ENCODE measurements at places on chromosomes 13 and 19.

GRCh38 chr13:38519229-38519911 is 167.5 kb upstream of the FREM2 start:
- no peaks in the 10 kb centered on the region for H3K4me1 ChIP-seq
- DNase-seq: no peak
- H3K27ac ChIP-seq: no peak overlapping the region
- H3K36me3 ChIP-seq: no peaks in the 10 kb centered on the region
- no peaks in the 10 kb centered on the region for H3K27me3 ChIP-seq

DNA sequence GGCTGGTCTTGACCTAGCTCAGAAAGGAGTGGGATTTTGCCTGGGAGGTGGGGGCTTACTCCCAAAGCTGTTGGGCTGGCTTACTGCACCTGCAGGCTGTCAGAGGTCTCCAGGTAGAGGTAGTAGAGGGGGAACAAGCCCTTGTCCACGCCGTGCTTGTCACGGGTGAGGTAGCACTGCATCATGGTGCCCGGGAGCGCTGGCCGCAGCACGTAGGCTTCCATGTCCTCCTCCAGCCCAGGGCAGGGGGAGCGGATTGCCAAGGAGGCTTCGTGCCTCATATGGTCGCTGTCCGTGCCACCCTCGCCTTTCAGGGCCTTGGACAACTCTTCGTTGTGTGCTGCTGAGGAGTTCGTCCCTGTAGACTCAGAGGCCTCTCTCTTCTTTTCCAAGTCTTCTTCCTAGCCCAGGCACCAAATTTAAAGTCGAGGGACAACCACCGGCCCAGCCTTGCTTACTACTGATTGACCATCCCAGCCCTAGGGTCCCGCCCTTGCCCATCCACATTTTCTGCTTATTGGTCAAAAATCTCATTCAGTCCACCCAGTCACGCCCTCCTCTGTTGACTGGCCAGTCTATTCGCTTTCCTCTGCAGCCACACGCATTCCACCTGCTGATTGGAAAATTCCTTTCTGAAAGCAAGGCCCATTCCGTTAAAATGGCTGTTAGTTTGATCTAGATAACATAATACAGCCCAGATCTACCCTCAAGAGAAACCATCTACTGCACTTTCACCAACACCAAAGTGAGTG is 10.5 kb downstream of the TULP2 start:
- no peaks in the 10 kb centered on the region for H3K4me1 ChIP-seq
- no peak for DNase-seq
- H3K27me3 ChIP-seq: no peaks in the 10 kb centered on the region

- H3K4me3 ChIP-seq: no peak overlapping the region
- H3K27ac ChIP-seq: no peak overlapping the region
- no peaks in the 10 kb centered on the region for H3K4me1 ChIP-seq
- DNase-seq: no peak
- H3K27me3 ChIP-seq: no peaks in the 10 kb centered on the region
Measured at GRCh38 chr13:74794147-74794546, 659.9 kb upstream of the KLF12 start.

DNA sequence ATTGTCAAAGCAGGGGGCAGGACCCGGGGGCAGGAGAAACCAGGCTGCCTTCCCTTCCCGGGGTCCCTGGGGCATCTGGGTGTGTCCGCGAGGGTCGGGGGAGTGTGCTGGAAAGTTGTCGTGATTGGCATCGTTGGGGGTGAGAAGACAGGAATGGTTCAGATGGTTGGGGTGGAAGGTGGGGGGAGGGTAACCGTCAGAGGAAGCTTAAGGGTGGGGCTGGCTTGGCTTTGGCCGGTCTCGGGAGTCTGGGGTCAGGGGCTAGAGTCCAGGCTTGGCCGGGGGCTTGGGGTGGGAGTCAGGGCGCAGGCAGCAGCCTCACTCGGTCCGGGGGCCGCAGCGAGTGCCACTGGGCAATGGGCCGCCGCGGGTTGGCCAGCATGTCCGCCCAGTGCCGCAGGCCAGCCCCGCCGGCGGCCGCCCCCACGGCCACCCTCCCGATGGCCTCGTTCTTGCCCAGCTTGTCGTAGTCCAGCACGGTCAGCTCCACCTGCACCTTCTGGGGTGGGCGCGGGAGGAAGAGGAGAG is 6.8 kb upstream of the DNAAF3 start:
- peaks cover 34% of the 10 kb centered on the region for H3K27me3 ChIP-seq
- H3K4me1 ChIP-seq: no peaks in the 10 kb centered on the region
- DNase-seq: no peak
- peak overlapping the region; percentile 69 for H3K4me3 ChIP-seq

GRCh38 chr19:35027851-35028599 is 2.2 kb upstream of the SCN1B start:
- H3K27me3 ChIP-seq: no peaks in the 10 kb centered on the region
- H3K4me3 ChIP-seq: no peak overlapping the region
- no peak for DNase-seq
- H3K36me3 ChIP-seq: peaks cover 17% of the 10 kb centered on the region

DNA sequence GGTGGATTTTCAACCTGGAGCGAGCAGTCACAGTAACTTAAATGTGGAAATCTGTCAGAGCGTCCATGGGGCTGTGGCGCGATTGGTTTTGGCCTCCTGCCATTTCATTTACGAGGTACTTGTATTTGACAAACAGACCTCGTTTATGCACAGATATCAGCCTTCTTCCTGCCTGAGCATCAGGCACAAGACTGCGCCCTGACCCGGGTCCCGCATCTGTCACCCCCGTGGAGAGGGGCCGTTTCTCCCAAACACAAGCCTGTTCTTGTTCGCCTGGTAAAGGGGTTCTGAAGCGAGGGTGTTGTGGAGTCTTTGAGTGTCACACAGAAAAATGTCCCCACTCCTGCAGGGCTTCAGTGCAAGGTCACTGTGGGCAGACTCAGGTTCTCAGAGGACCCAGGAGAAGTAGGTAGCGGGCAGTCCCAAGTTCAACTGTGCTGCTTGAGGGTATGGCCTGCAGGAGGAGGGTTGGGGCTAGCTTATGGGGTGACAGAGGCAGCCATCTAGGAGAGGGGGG is 202.3 kb downstream of the URI1 start:
- no peaks in the 10 kb centered on the region for H3K27me3 ChIP-seq
- H3K4me3 ChIP-seq: no peak overlapping the region
- H3K36me3 ChIP-seq: no peaks in the 10 kb centered on the region
- no peak for DNase-seq
- H3K4me1 ChIP-seq: no peaks in the 10 kb centered on the region
- H3K27ac ChIP-seq: no peak overlapping the region

DNA sequence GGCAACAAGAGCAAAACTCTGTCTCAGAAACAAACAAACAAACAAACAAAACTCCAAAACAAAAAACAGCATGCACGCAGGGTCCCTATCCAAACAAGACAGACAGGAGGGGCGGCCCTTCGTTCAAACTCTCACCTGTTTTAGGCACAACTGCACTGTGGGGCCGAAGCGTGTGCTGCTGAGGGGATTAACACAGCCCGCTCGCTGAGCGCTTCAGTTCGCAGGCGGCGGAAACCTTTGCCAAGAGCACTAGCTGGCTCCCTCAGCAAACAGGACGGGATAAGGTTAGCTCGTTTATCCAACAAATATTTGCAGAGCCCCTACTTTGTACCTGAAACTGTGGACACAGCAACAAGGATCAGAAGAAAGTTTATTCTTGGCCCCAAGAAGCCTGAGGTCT is 1.6 kb upstream of the ADPRHL1 start:
- H3K4me3 ChIP-seq: no peak overlapping the region
- DNase-seq: no peak
- peaks cover 24% of the 10 kb centered on the region for H3K36me3 ChIP-seq

GRCh38 chr19:49592486-49593232 is 1.7 kb downstream of the PRR12 start:
- H3K4me3 ChIP-seq: peak overlapping the region; percentile 80
- H3K36me3 ChIP-seq: peaks cover 24% of the 10 kb centered on the region
- H3K27ac ChIP-seq: peak overlapping the region; percentile 83
- H3K4me1 ChIP-seq: peaks cover 13% of the 10 kb centered on the region

- no peak for DNase-seq
- no peaks in the 10 kb centered on the region for H3K4me1 ChIP-seq
- H3K4me3 ChIP-seq: no peak overlapping the region
Measured at GRCh38 chr13:95023405-95023804, 277.8 kb downstream of the ABCC4 start.

DNA sequence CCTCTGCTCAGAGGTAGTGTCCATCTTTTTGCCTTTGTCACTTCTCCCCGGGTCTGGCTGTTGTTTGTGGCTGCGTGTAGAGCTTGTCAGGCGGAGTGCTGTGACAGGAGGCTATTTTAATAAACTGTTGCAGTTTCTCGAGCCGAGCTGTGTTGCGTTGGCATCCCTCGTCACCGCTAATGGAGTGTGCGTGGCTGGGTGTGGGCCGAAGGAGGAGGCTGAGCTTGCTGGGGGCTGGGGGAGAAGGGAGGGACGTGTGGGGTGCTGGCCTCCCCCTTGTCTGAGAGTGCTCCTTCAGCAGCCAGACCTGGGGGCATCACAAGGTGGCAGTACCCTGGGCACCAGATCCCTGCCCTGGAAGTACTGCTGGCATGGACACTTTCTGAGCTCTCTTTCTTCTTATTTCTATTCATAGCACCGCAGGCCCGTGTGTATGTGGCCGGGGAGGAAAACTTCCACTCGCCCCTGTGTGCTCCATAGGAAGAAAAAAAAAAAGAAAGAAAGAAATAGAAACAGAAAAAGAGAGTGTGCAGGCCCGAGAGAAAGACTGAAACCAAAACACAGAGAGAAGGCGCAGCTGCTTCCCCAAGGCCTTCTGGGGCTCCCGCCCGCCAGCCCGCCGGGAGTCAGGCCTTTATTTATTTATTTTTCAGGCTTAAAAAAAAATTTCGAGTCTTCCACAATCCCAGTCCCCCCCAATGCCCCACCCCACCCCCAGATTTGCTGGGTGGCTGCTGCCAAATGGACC is 27.0 kb downstream of the NFIX start:
- H3K36me3 ChIP-seq: no peaks in the 10 kb centered on the region
- H3K27me3 ChIP-seq: no peaks in the 10 kb centered on the region
- H3K4me3 ChIP-seq: peak overlapping the region; percentile 75
- H3K4me1 ChIP-seq: peaks cover 51% of the 10 kb centered on the region

DNA sequence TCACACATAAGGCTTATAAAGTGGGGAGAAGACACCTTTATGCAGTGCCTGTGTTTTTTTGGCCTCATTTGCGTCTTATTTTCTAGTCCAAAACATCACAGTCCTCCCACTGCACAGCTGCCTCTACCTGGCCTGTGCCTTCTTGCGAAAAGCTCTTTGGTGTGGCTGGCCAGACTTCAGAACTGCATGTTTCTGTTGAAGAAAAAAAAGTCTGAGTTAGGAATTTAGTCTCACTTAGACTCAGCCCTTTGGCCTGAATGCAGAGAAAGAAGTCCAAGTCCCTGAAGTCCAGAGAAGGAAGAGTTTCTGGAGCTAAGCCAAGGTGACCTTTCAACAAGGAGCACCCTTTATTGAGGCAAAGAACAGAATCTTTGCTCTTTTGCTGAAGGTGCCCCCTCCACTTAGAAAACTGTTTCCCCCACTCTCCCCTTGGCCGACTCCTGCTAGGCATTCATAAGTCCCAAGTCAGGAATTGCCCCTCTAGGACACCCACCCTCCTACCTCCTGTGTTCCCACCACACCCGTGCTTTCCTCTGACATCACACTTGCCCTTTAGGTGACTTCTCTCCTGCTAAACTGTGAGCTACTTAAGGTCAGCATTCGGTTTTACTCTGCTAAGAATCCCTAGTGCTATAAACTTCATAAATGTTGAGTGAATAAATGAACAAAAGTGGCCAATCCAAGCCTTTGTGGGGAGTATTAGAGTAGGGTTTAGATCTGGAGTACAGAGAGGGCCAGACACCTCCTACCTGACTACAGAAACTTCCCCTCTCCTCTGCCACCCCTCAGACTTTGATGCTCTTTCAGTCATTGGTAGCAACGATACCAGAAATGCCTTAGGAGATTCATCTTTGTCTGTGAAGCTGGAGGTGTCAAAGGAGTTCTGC is 226.8 kb downstream of the LACC1 start:
- no peaks in the 10 kb centered on the region for H3K36me3 ChIP-seq
- H3K4me3 ChIP-seq: no peak overlapping the region
- no peak overlapping the region for H3K27ac ChIP-seq
- no peaks in the 10 kb centered on the region for H3K27me3 ChIP-seq
- H3K4me1 ChIP-seq: peaks cover 3% of the 10 kb centered on the region

- H3K27ac ChIP-seq: no peak overlapping the region
- H3K4me3 ChIP-seq: no peak overlapping the region
- no peaks in the 10 kb centered on the region for H3K4me1 ChIP-seq
- DNase-seq: no peak
- no peaks in the 10 kb centered on the region for H3K27me3 ChIP-seq
Measured at GRCh38 chr19:8117991-8118390, 31.4 kb downstream of the FBN3 start.

- no peaks in the 10 kb centered on the region for H3K4me1 ChIP-seq
- no peaks in the 10 kb centered on the region for H3K27me3 ChIP-seq
- peaks cover 22% of the 10 kb centered on the region for H3K36me3 ChIP-seq
- H3K4me3 ChIP-seq: no peak overlapping the region
Measured at GRCh38 chr19:12180377-12180776, 17.5 kb downstream of the ZNF136 start.

- H3K4me1 ChIP-seq: peaks cover 19% of the 10 kb centered on the region
- no peaks in the 10 kb centered on the region for H3K36me3 ChIP-seq
- H3K4me3 ChIP-seq: no peak overlapping the region
- no peak for DNase-seq
- no peaks in the 10 kb centered on the region for H3K27me3 ChIP-seq
Measured at GRCh38 chr13:36000028-36000427, 131.2 kb downstream of the DCLK1 start.

GRCh38 chr19:39111593-39112199 is 13.9 kb upstream of the PAK4 start:
- no peak overlapping the region for H3K4me3 ChIP-seq
- H3K27me3 ChIP-seq: no peaks in the 10 kb centered on the region
- no peaks in the 10 kb centered on the region for H3K36me3 ChIP-seq
- no peak overlapping the region for H3K27ac ChIP-seq
- DNase-seq: no peak

DNA sequence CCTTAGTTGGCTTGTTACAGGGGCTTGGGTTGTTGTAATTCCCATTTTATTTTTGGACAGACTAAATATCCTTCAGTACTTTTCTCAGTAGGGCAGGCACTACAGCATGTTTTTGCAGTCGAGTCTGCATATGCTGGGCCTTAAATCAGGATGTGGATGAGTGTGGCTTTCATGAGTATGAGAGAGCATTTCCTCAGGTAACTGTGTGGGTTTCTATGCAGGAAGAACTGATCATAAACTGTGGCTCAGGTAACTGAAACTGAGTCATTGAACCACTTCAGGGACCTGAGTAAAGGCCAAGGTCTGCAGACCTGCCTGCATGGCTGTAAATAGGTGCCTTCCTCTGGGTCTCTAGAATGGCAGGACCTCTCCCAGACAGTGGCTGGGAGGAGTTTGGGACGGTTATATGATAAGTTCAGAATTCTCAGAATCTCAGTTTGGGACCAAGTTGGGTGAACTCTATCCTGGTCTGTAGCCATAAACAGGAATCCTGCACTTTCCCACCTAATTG is 112.1 kb downstream of the ZNF737 start:
- no peak overlapping the region for H3K4me3 ChIP-seq
- no peak overlapping the region for H3K27ac ChIP-seq
- H3K4me1 ChIP-seq: no peaks in the 10 kb centered on the region
- DNase-seq: no peak
- no peaks in the 10 kb centered on the region for H3K27me3 ChIP-seq
- H3K36me3 ChIP-seq: no peaks in the 10 kb centered on the region
